ENCODE measurements at places on chromosomes 3 and 15.

DNA sequence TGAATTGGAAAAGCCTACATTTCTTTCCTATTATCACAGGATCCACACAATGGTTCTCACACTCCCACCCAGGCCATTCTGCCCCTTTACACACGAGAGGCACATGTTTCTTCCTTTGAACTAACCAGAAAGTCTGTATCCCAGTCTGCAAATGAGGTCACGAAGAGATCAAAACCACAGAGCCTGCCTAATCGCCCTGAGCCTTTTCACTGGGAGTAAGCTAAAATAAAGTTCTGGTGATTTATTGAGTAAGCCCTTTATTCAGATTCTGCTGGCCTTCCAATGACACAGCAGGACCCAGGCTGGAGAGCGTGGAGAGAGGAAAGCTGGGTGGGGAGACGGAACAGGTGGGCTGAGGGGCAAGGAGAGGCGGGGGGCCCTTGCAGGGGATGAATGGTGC, 78.7 kb downstream of the ATP1B3 start:
- no peak for DNase-seq

DNA sequence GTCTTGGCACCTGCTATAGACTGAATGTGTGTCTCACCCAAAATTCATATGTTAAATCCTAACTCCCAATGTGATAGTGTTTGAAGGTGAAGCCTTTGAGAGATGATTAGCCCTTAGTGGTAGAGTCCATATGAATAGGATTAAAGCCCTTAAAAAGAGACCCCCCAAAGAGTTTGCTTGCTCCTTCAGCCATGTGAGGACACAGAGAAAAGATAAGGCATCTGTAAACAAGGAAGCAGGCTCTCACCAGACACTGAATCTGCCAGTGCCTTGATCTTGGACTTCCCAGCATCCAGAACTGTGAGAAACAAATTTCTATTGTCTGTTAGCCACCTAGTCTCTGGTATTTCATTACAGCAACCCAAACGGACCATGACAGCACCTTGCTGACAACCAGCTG, 16.6 kb downstream of the KPNA1 start:
- no peak for DNase-seq

- DNase-seq, result no peak
Observed at GRCh38 chr15:41873711-41874110, 20.1 kb downstream of the SPTBN5 start.

DNA sequence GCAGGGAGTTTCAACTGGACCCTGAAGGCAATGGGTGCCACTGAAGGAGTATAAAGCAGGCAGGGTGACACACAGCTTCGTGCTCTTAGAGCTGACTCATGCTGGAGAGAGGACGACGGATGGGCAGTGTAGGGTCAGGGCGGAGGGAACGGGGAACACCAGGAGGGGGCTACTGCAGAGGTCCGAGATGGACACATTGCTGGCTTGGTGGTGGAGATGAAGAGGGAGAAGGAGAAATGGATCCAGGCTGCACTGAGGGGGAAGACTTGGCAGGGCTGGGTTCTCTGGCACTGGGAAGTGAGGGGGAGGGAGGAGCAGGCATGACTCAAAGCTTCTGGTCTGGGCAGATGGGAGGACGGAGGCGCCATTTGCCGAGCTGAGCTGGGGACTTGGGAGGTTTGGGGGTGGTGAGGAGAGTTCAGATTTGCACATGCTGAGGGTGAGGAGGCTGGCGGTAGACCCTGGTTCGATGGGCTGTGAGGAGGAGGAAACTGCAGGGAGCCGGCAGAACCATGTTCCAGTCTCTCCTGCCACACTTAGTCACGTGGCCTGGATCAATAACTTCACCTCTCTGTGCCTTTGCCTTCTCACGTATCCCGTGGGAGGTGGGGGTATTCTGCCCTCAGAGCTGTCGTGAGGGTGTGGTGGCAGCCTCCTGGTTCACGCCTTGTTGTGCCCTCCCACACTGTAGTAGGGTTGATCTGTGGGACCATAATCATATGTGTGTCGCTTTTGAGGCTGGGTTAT, 4.6 kb upstream of the KCTD6 start:
- no peak for DNase-seq

DNA sequence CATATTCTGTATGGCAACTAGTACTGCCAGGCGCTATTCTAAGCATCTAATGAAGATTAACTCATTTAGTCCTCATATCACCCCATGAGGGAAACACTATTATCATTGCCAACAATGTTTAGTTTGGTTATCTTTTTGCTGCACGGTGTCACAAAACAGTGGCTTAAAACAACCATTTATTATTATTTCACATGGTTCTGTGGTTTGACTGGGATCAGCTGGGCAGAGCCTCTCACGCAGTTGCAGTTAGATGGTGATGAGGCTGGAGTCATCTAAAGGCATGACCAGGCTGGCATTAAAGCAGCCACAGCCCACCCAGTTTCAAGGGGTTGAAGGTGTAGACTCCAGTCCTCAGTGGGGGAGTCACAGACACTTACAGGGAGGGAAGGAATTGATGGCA, 32.8 kb upstream of the RASA2 start:
- no peak for DNase-seq

DNA sequence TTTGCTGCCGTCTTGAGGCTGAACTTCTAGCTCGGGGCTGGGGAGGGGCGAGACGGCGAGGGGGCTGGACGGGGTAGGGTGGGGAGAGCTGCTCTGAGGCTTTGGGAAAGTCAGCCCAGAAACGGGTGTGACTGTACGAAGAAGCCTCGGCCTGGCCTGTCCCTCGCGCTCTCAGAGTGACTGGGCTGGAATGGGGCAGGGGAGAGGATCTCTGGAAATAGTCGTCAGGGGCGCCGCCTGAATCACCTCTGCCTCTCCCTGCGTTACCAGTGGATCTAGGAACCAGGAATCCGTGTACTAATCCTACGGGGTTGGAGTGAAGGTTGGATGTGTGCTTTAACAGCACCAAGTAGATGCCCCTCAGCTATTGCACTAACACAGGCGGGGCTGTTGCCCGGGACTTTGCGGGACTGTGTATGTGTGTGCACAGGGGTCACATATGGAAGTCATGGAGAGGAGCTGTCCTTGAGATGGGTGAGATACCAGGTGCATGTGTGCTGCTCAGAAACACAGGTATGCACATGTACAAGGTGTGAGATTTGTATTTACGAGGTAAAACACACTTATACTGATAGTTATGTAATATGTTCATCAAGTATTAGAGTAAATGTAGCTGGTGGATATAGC, 591 bp downstream of the FOXL2NB start:
- no peak for DNase-seq

DNA sequence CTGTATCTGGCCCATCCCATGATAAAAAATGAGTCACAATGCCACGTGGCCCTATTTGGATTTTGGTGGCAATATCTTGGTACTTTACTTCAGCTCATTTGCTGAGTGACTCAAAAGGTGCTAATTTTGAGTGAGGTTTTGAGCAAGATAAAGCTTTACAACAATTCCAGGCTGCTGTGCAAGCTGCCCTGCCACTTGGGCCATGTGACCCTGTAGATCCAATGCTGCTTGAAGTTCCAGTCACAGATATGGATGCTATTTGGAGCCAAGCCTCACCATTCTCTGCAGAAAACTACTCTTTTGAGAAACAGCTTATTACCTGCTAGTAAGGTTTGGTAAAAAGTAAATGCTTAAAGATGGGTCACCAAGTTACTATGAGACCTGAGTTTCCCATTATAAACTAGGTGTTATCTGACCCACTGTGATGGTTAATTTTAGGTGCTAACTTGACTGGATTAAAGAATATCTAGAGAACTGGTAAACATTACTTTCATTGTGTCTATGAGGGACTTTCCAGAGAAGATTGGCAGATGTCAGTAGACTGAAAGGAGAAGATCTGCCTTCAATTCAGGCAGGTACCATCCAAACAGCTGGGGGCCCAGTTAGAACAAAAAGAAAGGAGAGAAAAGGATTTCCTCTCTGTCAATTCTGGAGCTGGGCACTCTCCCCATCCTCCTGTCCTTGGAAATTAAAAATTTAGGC, 1083.9 kb downstream of the DIPK2A start:
- no peak for DNase-seq

GRCh38 chr3:48505146-48505545, 1.2 kb upstream of the SHISA5 start:
- no peak for DNase-seq

DNA sequence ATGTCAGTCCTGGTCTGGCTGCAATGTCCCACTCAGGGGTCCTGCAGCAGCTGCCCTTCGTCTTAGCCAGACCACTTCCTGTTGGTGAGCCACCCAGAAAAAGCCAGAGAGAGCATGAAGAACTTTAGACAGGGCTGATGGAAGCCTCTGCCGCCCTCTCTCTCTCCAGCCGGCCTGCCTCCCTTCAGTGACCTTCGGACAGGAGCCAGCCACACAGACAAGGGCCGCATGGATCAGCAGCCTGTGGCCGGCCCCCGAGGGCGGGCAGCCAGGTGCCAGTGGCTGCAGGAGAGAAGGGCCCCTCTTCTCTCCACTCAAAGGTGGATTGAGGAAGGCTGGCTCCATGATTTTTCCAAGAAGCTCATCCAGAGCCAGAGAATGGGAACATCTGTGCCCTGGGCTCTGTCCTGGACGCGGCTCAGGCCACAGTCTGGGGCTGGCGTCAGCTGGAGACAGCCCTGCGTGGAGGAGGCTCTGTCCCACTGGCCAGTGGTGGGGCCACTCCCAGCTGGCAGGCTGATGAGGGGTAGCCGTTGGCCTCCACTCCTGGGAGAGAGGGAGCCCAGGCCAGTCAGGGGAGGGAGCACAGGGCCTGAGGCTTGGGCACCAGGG, 42.9 kb downstream of the ISG20 start:
- DNase-seq, result no peak

GRCh38 chr15:85897895-85898717, 103.4 kb upstream of the KLHL25 start:
- peak; percentile 80 for DNase-seq

DNA sequence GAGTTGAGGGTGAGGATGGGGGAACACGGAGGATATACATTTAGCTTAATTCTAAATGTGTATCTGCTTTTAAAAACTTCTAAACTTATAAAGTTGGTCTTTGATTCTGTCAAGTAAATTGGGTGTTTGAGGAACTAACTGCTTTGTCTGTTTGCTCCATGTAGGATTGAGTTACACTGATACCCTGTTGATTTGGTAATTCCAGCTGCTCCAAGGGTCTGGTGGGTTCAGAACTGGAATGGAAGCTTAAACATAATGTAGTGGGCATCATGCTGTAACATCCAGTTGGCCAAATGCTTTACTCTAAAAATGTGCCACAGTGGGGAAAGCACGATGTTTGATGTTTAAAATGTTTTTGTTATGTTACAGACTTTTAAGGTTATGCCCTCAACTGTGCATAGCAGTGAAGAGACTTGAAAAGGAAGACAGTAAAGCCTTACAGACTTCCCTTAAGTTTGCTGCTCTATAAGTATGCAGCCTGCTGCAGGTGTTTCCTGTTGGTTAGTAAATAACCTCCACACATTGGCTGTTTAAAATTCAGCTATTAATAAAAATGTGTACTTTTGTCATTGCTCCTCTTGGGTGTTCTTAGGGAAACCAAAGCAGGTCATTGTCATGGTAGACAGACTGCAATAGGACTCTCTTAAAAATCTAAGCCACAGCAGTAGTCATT, 5.9 kb upstream of the EDEM1 start:
- DNase-seq, result no peak

DNA sequence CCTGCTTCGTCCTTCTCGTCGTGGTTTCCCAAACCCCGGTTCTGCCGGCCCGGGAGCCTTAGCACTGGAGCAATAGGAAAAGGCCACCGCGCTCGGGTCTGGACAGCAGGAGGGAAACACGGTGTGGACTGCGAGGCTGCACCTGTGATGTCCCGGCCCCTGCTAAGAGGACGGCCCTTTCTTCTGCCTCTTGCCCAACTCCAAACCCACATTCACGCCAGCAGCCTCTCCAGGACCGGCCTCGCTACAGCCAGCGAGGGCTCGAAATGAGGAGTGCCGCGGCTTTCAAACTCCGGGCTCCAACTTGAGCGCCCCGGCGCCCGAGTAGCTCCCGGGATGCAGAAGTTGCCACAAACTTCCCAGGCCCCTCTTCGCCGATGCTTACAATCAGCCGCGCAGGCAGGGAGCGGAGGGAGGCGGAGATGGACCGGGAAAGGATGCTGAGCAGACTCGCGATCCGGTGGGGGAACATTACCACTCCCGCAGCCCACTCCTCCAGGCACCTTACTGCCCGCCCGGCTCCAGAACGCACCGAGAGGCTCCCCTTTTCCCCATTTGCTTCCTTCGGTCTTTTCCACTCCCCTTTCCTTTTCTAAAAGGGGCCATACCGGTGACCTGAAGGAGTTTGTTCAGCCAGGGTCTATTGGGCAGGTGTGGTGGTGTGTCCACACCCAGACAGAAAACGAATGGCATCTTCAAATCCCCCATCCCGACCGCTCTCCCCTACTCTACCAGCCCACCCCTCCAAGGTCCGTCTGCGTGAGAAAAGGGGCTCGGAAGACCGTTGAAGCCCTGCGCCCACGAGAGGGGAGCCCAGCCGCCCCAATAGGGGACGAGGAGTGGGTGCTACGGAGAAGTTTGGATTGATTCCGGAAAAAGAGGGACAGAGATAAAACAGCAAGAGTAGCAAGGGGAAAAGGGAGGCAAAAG, 18.8 kb upstream of the SATB1 start:
- DNase-seq, result peak; percentile 39

GRCh38 chr3:59919586-59919985, 869.8 kb upstream of the CFAP20DC start:
- no peak for DNase-seq

GRCh38 chr3:196414469-196414868, 17.8 kb downstream of the UBXN7 start:
- DNase-seq, result no peak

DNA sequence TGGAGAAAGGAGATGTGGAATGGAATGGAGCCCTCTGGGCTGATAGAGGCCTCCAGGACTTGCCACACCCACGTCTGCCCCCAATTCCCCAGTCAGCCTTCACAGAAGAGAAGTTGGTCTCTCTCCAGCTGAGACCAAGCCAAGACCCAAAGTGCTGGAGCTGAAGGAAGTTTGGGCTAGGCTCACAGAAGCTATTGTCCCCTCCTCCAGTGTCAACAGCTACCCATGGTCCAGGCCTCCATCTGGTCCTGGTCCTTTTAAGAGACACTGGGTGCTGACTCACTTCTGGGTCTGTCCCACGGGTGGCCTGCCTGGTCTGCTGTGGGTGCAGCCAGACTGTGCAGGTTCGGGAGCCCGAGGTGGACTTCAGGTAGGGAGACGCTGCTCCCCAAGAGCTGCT, 179.8 kb downstream of the APBA2 start:
- no peak for DNase-seq

- DNase-seq, result no peak
Observed at GRCh38 chr15:88118035-88118434, 138.5 kb downstream of the NTRK3 start.
